Omental fat pad (tissue), 4 donors: ENCODE measurements at places on chromosomes 3 and 15.
A peak's percentile ranks its signal among the peaks of the same experiment; 100 is the strongest.

- no peak for DNase-seq
Observed at GRCh38 chr15:39551476-39551875, 29.4 kb upstream of the THBS1 start.

DNA sequence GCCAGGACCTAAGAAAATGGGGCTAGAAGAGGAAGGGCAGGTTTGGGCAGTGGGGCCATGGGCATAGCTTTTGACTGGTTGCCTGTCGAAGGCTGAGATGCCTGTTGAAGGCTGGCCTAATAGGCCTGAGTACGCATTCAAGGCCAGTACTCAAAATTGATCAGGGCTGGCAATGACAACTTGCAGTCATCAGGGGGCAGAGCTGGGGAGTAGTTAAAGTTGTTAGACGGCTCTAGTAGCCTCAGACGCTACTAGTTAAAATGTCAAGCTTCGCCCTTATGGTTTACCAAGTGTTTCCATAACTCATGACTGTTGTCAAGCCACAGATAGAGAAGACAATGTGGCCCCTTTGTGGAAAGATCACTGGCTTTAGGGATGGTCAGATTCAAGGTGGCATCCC is 28.7 kb downstream of the SPG21 start:
- no peak for DNase-seq

GRCh38 chr15:51077221-51078153 is 17.2 kb downstream of the TNFAIP8L3 start:
- DNase-seq: peak; percentile 40

GRCh38 chr3:189677667-189678066 is 46.5 kb downstream of the TP63 start:
- no peak for DNase-seq

DNA sequence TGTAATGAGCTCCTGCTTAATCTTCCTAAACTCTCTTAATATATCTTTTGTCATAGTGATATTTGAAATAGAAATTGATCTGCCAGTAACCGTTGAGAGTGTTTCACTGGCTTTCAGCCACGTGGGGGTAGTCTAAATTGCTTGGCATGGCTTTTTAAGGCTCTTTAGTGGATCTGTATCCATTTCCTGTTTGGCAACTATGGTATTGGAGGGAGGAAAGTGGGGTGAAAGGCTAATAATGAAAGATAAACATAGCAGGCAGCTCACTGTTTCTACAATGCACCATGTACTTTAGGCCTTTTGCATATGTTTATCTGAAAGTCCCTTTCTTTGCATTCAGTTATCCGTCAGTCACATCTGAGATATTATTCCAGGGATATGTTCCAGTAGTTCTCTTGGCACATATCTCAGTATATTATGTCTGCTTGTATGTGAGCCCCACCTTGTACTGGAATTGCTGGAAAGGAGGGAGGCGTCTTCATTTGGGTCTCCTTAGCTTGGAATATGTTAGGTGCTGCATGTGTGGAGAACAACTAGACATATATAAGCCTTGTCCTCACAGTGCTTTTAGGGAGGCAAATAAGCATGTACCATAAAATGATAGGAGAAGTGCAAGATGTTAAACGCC is 10.8 kb downstream of the TOPAZ1 start:
- DNase-seq: no peak

DNA sequence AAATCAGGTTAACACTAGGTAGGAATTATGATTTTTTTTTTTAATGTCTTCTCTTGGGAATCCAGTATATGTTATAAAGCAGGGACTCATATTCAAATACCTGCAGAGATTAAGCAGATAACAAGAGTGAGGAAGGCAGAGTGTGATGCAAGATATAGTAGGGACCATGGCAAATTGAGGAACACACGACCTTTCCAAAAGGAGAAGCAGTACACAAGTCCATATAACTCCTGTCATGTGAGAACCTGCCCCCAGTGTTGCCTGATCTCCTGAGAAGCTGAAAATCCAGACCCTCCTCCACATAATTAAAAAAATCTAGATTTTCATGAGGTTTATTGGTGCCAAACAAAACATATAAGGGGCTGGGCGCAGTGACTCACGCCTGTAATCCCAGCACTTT is 3.6 kb downstream of the RFC4 start:
- no peak for DNase-seq

DNA sequence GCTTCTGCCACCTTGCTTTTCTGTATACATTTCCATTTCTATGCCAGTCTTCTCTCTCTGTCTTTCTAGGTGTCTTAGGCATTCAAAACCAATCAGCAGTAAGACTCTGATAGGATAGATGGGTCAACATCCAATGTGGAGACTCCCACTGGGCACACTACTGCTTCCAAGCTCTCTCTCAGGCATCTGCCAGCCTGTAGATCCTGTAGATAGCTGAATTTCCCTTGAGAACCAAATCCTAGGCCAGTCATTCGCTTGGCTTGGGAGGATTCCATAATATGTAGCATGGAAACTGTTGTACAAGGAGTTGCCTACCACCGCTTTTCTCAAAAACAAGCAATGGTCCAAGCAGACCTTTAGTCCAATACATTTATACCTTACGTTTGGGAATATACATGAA is 262.8 kb upstream of the RARB start:
- DNase-seq: no peak

DNA sequence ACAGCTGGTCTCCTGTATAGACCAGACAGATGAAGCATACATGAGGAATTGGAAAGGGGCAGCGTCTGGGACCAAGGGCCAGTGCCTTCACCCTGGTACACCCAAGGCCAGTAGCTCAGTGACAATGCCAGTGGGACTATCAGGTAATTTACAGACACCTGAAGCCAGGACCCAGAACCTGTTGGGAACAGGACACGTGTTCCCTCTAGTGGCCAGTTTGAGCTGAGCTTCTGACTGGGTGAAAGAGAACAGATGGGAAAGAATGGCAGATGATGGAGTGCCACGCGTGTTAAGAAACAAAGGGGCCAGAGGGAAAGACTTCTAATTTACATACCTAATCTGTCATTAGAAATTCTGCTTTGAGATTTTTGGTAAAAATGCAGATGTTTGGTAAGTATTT is 5.1 kb upstream of the SLC25A38 start:
- DNase-seq: no peak

DNA sequence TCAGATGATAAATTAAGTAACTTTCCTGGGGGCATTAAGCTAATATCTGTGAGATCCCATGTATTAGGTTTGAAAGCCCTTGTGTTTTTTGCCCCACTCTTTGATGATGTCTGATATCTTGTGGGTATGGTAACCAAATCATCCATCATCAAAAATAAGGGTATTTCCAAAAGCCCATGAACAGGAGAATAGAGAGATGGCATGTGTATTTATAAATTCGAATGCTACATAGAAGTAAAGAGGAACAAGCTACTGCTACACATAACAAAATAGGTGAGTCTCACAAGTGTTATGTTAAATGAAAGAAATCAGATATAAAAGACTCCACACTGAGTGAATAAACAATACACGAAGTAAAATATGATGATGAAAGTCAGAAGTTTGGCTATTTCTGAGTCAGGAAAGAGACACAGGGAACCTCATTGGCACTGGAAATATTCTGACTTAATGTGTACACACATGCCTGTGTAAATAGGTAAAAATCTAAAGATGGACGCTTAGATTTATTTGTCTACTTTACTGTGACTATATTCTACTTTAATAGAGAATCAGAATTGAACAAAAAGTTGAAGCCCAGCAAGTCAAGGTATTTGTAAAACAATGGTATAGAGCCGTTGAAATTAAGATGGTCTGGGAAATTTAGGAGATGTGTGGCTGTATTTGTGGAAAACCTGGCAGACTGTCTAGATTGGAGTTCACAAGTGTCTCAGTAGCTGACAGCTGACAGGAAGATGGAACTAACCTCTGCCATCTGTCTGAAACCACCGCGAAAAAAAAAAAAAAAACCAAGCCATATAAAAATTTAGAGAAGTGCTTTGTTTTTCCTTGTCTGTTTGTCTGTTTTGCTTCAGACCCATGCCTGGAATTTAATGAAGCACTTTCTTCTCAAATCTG is 111.0 kb upstream of the TGFBR2 start:
- no peak for DNase-seq

DNA sequence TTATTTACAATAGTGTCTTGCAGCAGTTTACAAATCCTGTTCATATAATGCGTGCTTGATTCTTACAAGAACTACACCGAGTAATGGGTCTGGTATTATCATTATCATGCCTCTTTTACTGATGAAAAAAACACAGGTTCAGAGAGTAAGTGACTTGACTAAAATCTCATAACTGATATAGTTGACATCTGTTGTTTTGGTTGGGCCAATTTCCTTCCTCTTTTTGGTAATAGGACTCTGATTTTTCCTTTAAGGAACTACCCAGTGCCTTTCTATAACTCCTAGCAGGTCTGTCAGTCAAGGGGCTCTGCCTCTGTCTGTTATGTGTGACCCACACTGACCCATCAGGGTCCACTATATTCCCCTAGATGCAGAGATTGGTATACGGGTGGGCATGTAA is 14.6 kb upstream of the BLOC1S6 start:
- DNase-seq: no peak

DNA sequence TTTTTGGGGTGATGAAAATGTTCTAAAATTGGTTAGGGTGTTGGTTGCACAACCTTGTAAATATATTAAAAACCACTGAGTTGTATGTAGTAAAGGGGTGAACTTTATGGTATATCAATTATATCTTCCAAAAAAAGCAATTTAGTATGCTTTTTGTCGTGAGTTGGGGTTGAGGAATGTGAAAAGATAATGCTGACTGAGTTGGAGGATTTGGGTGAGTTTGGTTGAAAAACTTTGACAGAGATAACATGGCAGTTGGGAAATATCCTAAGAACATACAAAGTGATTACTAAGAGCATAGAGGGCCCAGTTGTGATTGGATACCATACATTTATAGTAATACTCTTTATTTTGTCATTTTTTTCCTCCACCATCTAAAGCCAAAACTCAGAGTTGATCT is 33.6 kb downstream of the HMG20A start:
- no peak for DNase-seq

- DNase-seq: no peak
Observed at GRCh38 chr15:91586560-91586959, 266.9 kb upstream of the SLCO3A1 start.

- no peak for DNase-seq
Observed at GRCh38 chr15:60026555-60026954, 22.4 kb downstream of the FOXB1 start.

- DNase-seq: no peak
Observed at GRCh38 chr3:119417771-119418512, 45.5 kb downstream of the TMEM39A start.

DNA sequence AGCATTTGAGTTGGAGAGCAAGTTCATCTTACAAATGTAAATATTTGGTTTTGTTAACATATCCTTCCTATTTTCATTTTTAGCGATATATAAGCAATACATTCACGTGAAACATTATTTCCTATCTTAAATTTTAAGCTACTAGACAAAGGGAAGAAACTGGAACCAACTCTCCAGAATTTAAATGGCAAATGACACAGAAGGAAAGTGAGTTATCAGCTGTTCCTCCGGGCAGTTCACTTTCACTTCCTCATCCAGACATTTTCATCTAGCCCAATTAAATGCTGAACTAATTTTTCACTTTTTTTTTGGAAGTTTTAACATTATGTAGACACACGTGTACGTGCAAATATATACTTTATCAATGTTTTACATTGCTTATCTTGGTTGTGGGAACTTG is 58.7 kb downstream of the MORC1 start:
- DNase-seq: no peak

DNA sequence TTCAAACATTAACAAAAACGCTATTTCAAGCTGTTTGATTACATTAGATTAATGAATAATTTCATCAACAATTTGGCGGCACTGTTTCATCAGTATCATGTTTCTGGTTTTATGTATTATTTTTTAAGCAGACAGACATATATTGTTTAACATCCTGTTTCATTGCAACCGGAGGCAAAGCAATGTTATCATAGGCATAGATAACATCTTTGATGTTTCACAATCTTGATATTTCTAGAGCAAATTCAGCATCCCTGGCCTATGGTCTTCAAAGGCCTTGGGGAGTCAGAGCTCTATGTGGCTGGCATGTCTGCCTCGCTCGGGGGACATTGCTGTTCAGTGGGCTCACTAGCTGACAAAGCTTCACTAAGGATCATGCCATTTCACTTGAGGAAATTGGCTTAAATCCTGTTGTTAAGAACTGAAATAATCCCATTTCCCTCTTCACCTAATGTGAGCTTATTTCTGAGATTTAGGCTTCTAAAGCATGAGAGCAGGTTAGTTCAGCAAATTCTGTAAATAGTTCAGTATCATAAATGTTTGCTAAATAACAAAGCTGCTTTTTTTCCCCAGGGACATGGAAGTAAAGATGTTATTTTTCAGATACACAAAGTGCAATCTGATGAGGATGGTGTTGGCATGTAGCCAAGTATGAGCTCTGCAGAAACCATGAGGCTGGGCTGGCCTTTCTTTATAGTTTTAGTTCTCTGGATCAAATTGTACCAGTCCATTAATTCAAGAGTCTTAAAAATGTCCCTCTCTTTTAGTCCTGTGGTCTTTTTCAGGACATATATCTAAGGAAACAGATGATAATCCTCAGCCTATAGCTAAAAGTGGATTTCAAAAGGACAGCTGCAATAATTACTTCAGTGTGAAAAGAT is 941.4 kb downstream of the PLOD2 start:
- DNase-seq: no peak

GRCh38 chr3:119318876-119319275 is 24.7 kb downstream of the ARHGAP31 start:
- DNase-seq: no peak

DNA sequence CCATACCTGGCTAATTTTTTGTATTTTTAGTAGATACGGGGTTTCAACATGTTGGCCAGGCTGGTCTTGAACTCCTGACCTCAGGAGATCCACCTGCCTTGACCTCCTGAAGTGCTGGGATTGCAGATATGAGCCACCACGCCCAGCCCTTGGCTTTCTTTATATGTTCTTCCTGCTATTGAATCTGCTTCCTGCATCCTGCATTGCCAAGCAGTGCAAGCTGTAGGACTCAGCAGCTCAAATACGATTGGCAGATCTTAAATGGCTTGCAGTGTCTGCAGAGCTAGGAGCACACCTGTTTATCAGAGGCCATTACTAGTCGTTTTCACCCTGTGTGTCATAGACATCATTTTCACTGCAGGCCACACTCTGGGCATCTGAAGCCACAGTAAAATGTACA is 426.2 kb upstream of the PPP2R3A start:
- no peak for DNase-seq

DNA sequence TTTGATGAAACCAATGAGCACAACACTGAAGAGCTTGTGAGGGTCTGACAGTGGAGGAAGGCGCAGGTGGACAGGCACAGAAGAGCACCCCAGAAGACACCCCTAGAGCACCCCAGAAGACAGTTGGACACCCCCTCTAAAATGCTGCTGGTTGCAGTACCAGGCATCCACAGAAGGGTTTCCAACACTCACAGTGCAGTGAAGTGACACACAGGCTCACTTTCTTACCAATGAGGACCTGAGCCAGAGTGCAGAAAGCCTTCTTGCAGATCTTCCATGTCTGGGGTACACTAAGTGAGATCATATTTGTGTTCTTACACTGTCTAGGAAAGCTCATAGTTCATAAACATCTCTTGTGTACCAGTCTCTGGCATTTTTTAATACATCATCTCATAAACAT is 27.6 kb downstream of the CCNL1 start:
- DNase-seq: no peak

DNA sequence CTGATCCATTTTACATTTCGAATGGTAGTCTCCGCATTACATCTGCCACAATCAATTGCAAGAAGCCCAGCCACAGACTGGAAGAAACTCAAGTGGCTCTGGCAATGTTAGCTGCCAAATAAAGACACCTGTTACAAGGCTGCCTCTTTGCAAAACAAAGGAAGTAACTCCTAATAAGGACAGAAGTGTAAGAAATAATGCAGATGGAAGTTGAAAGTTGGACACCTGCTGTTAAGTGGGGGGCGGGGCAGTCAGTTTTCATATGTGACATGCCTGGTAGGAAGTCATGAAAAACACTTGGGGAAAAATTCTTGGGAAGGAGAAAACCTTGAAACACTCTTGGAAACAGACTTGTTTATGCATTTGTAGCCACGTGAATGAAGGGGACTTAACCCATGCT is 54.1 kb upstream of the ATP2C1 start:
- no peak for DNase-seq
